ENCODE measurements at places on chromosomes 7 and 10. TPM values are rescaled to one million over a fixed set of nuclear protein-coding genes. Genes with fewer than 3 reads are reported as not detected.
A peak's percentile ranks its signal among the peaks of the same experiment; 100 is the strongest.

PIK3AP1 gene
- total RNA-seq, result 23.6 TPM

GBX1 gene
- not detected for total RNA-seq

POLR1F gene
- 6.6 TPM for total RNA-seq

MKI67 gene
- total RNA-seq, result 2.7 TPM

CUL2 gene
- total RNA-seq, result 9.6 TPM

C10orf67 gene
- not detected for total RNA-seq

EVX1 gene
- total RNA-seq, result not detected

C10orf105 gene
- total RNA-seq, result not detected

PLEKHS1 gene
- 0.14 TPM for total RNA-seq

ZNF853 gene
- total RNA-seq, result 31.4 TPM

- H3K27me3 ChIP-seq, result no peaks in the 10 kb centered on the region
- H3K27ac ChIP-seq, result no peak overlapping the region
- no peaks in the 10 kb centered on the region for H3K36me3 ChIP-seq
- no peak overlapping the region for H3K4me3 ChIP-seq
- no peak for DNase-seq
- H3K4me1 ChIP-seq, result peaks cover 12% of the 10 kb centered on the region
Observed at GRCh38 chr7:28032738-28033380, 147.7 kb downstream of the JAZF1 start.

- H3K27ac ChIP-seq, result no peak overlapping the region
- no peak overlapping the region for H3K4me3 ChIP-seq
- H3K27me3 ChIP-seq, result no peaks in the 10 kb centered on the region
- H3K36me3 ChIP-seq, result no peaks in the 10 kb centered on the region
- no peak for DNase-seq
Observed at GRCh38 chr10:44564790-44565189, 179.9 kb upstream of the CXCL12 start.

DNA sequence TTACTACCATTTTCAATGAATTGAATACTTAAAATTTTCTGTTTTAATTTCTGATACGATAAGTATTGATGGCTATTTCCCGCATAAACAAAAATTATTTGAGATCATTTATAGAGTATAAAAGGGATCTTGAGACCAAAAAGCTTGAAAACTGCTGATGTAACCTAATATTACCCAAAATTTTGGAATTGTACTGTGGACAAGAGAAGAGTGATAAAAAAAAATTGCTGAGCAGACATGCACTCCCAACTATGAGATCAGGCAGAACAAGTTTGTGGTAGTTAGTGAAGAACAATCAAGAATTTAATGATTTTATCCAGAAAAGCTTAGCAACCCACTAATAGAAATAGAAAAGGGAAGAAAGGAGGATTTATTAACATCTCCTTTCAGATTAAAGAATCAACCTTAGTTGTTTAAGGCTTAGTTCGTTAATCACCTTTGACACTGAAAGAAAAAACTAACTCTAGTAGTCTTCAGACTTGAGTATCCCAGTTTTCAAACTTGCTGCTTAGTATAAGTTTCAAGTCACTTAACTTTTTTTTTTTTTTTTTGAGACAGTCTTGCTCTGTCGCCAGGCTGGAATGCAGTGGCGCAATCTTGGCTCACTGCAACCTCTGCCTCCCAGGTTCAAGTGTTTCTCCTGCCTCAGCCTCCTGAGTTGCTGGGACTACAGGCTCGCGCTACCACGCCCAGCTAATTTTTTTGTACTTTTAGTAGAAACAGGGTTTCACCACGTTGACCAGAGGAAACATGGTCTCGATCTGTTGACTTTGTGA lies 50.6 kb upstream of the ZC3HAV1 start:
- H3K4me1 ChIP-seq, result no peaks in the 10 kb centered on the region
- H3K27ac ChIP-seq, result no peak overlapping the region
- no peaks in the 10 kb centered on the region for H3K36me3 ChIP-seq
- no peak overlapping the region for H3K4me3 ChIP-seq

DNA sequence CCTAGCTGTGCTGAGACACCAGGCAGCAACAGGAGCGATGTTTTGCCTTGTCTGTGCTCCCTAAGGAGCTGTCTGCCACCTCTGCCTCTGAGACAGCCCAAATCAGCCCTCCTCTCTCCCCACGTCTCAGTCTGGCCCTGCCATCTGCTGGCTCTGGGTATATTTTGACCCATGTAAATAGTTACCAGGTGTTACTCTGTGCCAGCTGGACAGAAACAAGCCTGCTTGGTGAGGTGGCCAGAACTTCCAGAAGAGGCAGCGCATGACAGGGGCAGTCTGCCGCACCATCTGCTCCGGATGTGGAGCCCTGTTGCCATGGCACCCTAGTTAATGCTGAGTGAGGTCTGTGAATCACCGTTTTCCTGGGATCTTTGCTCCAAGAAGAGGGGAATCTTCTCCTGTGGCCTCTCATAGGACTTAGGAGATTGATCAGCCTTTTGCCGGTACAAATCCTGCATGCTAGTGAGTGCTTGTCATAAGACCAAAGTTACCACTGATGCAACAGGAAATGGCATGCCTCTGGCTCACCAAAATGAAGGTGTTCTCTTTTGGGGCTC lies 31.8 kb downstream of the GSTO2 start:
- DNase-seq, result peak; percentile 91
- peak overlapping the region; percentile 47 for H3K4me3 ChIP-seq
- H3K27ac ChIP-seq, result peak overlapping the region; percentile 97
- H3K27me3 ChIP-seq, result no peaks in the 10 kb centered on the region

- no peaks in the 10 kb centered on the region for H3K36me3 ChIP-seq
- peak overlapping the region; percentile 54 for H3K27ac ChIP-seq
- DNase-seq, result no peak
- peaks cover 28% of the 10 kb centered on the region for H3K4me1 ChIP-seq
- H3K27me3 ChIP-seq, result no peaks in the 10 kb centered on the region
Observed at GRCh38 chr7:139452958-139453672, 30.4 kb downstream of the KLRG2 start.

GRCh38 chr10:117167789-117168674 lies 29.3 kb upstream of the KCNK18 start:
- H3K4me1 ChIP-seq, result peaks cover 20% of the 10 kb centered on the region
- H3K27me3 ChIP-seq, result peaks cover 34% of the 10 kb centered on the region
- H3K27ac ChIP-seq, result no peak overlapping the region
- DNase-seq, result no peak
- H3K36me3 ChIP-seq, result no peaks in the 10 kb centered on the region

DNA sequence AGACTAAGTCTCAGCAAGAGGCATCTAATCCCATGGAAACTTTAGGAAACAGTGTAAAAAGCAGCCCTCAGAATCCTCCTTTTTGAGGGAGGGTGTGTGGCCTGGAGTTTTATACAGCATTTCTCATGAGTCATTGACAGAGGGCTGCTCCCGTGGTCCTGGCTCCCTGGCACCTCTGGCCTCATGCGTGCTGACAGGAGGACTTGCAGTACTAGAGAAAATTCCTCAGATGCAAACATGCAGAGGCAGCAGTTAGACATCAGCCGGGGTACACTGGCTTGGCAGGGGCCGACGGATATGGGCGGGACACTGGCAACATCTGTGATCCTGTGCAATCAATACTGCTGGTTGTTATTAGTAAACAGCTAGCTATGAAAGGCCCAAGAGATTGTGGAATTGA lies 925.1 kb upstream of the CELF2 start:
- no peak overlapping the region for H3K27ac ChIP-seq
- no peaks in the 10 kb centered on the region for H3K36me3 ChIP-seq
- no peak overlapping the region for H3K4me3 ChIP-seq
- DNase-seq, result no peak
- no peaks in the 10 kb centered on the region for H3K27me3 ChIP-seq

GRCh38 chr10:114239117-114239993 lies at the start of gene VWA2:
Gene VWA2 (plus strand): TSS chr10:114239254. CDS start chr10:114248714, 9,460 bp downstream.
- H3K27me3 ChIP-seq, result no peaks in the 10 kb centered on the region
- H3K36me3 ChIP-seq, result no peaks in the 10 kb centered on the region
- no peak within 1 kb of the TSS for H3K27ac ChIP-seq

DNA sequence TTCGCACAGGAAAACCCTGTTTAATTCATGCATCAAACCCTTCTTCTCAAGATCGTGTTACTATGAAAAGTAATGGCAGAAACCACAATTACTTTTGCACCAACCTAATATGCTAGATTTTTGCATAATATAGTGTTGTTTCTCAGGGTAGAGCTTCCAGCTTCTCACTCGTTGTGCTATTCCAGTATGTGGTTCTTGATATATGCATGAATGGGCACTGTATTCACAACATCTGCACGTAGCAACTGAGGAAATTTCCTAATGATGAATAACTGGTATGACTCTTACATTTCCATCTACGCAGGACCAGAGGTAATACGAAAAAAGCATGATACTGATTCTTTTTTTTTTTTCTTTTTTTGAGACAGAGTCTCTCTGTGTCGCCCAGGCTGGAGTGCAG lies 326.6 kb upstream of the GALNT17 start:
- no peak overlapping the region for H3K4me3 ChIP-seq
- DNase-seq, result no peak
- H3K27ac ChIP-seq, result no peak overlapping the region
- H3K4me1 ChIP-seq, result no peaks in the 10 kb centered on the region

GRCh38 chr7:30467271-30467670 lies 11.3 kb downstream of the NOD1 start:
- peaks cover 48% of the 10 kb centered on the region for H3K4me1 ChIP-seq
- no peak overlapping the region for H3K4me3 ChIP-seq
- DNase-seq, result no peak
- H3K27ac ChIP-seq, result no peak overlapping the region
- no peaks in the 10 kb centered on the region for H3K36me3 ChIP-seq
- no peaks in the 10 kb centered on the region for H3K27me3 ChIP-seq

- peaks cover 3% of the 10 kb centered on the region for H3K36me3 ChIP-seq
- no peaks in the 10 kb centered on the region for H3K27me3 ChIP-seq
- no peaks in the 10 kb centered on the region for H3K4me1 ChIP-seq
- DNase-seq, result no peak
Observed at GRCh38 chr7:132225216-132226030, 350.8 kb downstream of the PLXNA4 start.
